Stimulated activated CD8-positive, alpha-beta memory T cell treated with anti-CD3 and anti-CD28 coated beads, Interleukin-2, amount 100 ng/mL, for 1 hour (primary cell): ENCODE measurements at places on chromosomes 2 and 18.
A peak's percentile ranks its signal among the peaks of the same experiment; 100 is the strongest.

- DNase-seq: no peak
Observed at GRCh38 chr2:241680044-241680443, 6.6 kb downstream of the DTYMK start.

DNA sequence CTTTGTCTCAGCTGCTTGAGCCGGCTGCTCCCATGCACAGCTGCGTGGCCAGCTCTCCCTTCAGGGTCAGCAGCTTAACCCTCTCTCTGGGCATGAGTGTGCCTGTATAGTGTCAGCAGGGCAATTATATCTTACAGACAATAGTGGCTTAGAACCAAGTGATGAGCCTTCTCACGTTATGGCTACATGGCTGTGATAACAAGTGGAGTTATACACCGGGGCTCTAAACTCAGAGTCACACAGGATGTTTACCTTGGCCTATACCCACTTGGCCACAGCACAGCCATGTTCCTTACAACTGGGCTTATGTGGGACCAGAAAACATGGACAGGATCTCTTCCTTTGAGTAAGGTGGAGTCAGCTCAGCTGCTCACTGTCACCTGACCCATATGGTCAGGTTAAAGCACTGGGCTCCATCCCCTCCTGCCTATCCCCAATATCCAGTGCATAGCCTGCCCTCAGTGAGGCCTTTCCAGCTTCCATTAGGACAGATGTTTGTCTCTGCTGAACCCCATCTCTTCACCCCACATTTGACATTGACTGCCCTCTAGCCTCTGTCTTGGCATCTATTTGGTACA lies 294.2 kb upstream of the NCKAP5 start:
- no peak for DNase-seq

- DNase-seq: no peak
Observed at GRCh38 chr2:85997017-85997970, 108.4 kb downstream of the POLR1A start.

- no peak for DNase-seq
Observed at GRCh38 chr2:238930216-238930615, 82.3 kb downstream of the TWIST2 start.

DNA sequence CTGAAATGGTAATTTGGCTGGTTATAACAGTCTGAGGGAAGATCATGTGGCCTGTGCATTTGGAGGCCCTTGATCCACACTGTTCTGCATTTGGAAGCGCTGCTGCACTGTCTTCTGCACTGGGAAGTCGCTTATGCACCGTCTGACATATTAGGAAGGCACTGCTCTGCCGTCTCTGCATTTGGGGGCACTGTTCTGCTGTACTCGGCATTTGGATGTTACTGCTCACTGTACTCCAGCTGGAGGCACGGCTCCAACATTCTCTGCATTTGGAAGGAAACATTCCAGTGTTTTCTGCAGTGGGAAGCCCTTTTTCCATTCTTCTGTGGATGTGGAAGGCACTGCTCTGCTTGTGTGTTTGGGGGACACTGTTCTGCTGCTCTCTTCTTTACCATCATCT lies 9.6 kb upstream of the PROM2 start:
- no peak for DNase-seq

GRCh38 chr2:23703583-23704385 lies 223.1 kb downstream of the ATAD2B start:
- no peak for DNase-seq

DNA sequence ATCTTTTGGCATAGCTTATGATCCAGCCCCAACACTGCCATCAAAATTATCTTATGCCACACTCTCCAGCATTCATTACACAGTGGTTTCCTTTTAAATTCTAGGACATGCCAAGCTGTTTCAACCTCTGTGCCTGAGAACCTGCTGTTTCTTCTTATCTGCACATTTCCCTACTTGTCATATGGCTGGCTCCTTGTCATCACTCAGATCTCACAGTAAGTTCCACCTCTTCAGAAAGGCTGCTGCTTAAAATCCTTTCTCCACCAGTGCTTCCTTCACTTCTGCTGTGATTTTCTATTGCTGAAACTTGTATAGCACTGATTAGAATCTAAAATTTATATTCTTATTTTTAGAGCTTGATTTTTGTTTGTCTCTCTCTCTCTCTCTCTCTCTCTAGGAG lies 43.4 kb downstream of the MC4R start:
- no peak for DNase-seq

- DNase-seq: no peak
Observed at GRCh38 chr2:237892478-237892877, 33.1 kb downstream of the RAMP1 start.

DNA sequence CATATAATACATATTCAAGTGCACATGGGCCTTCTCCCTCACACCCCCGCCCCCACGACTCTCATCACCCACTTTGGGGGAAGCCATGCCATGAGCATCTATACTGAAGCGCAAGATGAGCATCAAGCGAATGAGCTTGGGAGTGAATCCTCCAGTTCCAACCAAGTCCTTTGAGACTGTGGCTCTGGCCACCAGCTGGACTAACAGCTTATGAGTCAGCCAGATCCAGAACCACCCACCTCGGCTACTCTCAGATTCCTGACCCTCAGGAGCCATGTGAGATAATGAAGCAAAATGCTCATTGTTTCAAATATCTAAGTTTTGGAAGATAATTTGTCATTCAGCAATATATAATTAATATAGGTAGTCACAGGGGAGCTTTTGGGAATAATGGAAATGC lies 22.2 kb upstream of the IL1RL1 start:
- DNase-seq: no peak

GRCh38 chr2:64987956-64988419 lies 1.2 kb upstream of the SLC1A4 start:
- no peak for DNase-seq

- DNase-seq: no peak
Observed at GRCh38 chr2:45987856-45988255, 309.4 kb upstream of the EPAS1 start.

DNA sequence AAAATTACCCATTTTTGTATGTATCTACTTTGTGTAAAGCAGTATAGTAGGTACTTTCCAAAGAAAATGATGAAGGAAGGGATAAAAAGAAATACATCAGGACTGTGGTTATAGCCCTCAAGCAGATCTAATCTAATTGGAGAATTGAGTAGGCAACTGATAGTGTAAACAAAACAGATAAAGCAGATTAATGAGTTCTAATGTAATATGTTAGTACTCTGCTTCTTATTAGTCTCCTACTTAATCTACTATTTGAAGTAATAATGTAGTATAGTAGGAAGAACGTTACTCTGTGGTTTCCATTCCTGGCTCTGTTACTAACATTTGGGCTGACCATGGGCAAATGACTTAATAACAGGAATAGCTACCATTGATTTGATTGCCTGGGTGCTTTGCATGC lies 250.7 kb downstream of the ARHGAP15 start:
- DNase-seq: no peak

DNA sequence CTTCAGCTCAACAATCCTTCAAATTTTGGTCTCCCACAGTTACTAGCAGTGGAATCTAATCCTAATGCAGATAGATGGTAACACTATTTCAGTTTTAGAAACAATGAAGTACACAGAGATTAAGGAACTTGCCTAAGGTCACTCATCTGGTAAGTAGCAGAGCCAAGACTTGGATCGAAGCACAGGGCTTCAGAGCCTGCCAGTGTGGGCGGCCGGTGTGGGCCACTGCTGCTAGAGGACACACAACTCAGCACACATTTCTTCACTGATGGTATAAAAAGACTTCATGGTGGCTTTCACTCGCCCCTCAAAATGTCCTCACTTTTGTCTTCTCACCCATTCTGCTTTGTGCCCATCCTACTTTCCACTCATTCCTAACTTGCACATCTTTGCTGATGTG lies 11.1 kb downstream of the C2orf74 start:
- no peak for DNase-seq

- DNase-seq: no peak
Observed at GRCh38 chr18:4581966-4582365, 126.9 kb upstream of the DLGAP1 start.

- DNase-seq: no peak
Observed at GRCh38 chr2:167451496-167452289, 563.4 kb downstream of the XIRP2 start.

DNA sequence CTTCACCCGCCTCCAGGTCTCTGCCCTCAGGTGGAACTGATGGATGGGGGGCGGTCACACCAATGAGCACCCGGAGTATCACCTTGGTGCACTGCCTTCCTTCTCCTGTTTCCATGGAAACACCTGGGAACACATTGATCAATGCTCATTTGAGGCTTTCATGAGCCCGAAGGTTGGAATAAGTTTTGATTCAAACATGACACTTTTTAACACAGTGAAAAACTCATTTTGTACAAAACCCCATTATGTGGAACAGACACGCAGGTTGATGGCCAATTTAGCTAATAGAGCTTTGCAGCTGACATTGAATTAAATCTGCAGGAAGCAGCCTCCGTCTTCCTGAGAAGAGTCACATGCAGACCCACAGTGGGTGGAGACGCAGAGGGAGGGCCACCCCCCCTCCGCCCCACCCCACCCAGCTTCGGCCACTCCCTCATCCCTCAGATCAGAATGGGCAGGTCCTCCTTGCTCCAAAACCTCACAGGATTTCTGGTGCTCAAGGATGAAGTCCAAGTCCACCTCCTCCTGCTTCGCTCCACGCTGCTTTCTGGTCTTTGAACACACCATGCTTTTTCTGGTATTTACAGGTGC lies 96.0 kb upstream of the MYCN start:
- DNase-seq: no peak

GRCh38 chr2:131064589-131065512 lies 28.4 kb downstream of the FAM168B start:
- no peak for DNase-seq

- no peak for DNase-seq
Observed at GRCh38 chr2:95552911-95553310, 38.9 kb upstream of the TRIM43 start.

GRCh38 chr18:80179857-80180558 lies 67.3 kb downstream of the PARD6G start:
- no peak for DNase-seq

- no peak for DNase-seq
Observed at GRCh38 chr2:212682937-212683336, 144.3 kb upstream of the ERBB4 start.

DNA sequence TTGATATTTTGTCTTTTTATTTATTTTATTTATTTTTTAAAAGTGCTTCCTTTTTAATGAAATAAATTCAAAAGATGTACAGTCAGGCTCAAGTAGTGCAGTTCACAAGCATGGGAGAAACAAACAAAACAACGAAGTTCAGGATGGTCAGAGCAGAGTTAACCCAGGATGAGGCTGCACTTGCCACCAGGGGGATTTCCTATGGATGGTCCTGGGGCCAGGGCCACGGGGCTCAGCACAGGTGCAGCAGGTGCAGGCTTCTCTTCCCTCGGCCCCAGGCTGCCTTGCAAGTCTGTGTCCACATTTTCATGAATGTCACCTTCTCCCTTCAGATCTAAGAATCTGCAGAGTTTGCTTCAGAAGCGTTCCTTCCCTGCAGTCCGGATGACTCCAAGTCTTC lies 76.5 kb downstream of the CDCA7 start:
- DNase-seq: no peak

DNA sequence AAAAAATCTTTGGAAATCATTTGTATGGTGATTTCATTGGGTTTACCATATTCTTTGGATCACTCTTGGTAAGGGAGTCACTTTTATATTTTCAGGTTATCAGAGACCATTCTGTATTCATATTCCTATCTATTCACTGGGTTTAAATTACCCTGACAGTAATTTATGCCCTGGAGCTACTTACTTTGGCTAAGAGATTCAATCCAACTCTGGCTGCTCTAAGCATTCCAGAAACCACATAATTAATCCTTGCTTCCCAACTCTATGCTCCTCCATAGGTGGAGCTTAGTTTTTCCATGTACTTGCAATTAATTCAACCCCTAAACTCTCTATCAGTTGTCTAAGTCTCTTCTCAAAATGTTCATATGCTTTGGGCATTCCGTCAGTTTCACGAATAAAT lies 336.3 kb downstream of the AGPS start:
- DNase-seq: no peak

- DNase-seq: peak; percentile 32
Observed at GRCh38 chr2:105873721-105874120, 129.0 kb downstream of the NCK2 start.

DNA sequence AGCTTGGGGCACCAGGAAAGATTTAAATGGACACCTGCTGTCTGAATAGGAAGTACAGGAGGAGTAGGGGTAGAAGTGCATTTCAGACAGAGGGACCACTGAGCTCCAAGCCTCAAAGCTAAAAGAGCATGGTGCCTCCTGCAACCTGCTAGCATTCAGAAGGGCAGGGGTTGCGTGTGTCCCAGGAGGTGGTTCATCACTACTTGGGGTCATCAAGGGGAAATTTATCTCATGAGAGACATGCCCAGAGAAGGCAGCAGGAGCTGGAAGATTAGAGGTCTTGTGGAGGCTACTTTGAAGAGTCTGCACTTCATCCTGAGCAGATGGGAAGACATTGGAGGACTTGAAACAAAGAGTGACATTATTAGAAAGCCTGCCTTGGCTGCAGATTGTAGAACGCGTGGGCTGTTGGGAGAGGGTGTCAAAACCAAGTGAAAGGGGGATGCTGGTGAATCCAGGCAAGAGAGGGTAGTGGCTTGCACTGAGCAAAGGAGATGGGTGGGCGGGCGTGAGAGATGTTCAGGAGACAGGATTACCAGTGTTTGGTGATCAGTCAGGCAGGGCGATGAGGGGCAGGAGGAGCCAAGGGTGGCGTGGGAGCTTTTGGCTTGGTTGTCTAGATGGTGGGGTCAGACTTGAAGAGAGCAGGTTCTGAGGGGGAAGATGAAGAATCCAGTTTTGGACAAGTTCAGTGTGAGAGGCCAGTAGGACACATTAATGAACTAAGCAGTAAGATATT lies 154.0 kb downstream of the DYSF start:
- no peak for DNase-seq

GRCh38 chr2:45000921-45001868 lies 8.1 kb downstream of the SIX2 start:
- DNase-seq: no peak

DNA sequence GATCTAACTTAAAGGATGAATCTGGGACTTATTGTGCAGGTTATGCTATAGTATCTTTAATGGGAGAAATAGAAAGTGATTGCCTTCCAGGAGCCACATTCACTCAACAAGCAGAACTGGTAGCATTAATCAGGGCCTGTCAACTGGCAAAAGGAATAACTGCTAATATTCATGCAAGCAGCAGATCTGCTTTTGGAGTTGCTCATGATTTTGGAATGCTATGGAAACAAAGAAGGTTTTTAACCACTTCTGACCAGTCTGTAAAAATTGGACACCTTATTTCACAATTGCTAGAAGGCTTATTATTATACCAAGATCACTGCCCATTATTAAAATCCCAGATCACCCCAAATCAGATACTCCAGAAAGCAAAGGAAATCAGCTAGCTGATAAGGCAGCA lies 200.4 kb downstream of the MREG start:
- DNase-seq: no peak

- DNase-seq: no peak
Observed at GRCh38 chr2:134406736-134407135, 152.9 kb downstream of the MGAT5 start.
